Calu3 (cell line): ENCODE measurements at places on chromosomes 7 and 10. TPM values are rescaled to one million over a fixed set of nuclear protein-coding genes. Genes with fewer than 3 reads are reported as not detected.

Gene AGBL3
- total RNA-seq, result 5.4 and 6.3 TPM in 2 replicates

- no peak for DNase-seq
Measured at GRCh38 chr7:134651991-134652390, 5.3 kb downstream of the BPGM start.

GRCh38 chr7:18770822-18771221 lies 275.3 kb downstream of the HDAC9 start:
- DNase-seq, result no peak

DNA sequence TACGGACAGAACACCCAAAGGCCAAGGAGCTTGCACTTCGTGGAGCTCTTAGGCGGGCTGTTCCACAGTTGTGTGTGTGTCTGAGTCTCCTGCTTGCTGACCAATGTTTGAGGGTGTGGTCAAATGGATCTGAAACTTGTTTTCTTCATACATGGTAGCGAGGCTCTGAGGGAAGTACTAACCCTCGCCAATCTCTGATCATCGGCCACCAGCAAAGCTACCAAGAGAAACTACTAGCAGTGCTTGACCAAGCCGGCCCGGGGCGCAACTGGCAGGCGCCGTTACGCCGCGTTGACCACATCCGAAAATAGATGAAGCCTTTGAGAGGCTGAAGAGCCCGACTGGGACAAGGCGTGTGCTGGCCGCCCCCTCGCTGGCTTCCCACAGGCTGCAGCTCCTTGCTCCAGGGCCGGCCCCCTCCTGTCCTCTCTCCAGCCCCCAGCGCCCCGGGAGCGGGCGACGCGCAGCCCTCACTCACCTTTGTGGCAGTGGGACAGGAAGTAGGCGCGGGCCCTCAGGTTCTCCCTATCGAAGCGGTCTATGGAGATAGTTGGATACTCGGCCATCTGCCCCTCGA lies 384 bp downstream of the DCLRE1C start:
- peak; percentile 60 for DNase-seq

DNA sequence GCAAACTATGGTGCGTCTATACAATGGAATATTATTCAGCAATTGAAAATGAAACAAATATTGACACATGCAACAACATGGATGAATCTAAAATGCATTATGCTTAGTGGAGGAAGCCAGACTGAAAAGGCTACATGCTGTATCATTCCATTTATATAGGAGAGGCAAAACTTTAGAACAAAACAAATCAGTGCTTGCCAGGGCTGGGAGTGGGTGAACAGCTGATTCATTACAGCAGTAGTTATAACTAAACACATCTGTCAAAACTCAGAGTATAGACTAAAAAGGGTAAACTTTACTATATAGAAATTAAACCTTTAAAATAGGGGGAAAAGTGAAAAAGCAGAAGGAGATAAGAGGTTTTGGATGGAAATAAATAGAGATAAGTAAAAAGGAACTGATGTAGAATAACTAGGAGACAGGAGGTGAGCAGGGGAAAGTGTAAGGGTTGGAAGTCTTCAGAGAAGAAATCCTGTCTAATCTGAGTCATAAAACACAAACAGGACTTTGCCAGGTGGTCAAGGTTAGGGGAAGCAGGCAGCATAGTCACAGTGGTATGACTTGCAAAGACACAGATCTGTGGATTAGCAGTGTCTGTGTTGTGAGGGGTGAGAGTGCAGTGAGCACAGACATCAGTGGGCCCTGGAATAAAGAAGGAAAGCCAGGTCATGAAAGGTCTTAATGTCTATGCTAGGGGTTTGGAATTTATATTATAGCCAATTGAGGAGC lies 349.8 kb downstream of the PHTF2 start:
- no peak for DNase-seq

DNA sequence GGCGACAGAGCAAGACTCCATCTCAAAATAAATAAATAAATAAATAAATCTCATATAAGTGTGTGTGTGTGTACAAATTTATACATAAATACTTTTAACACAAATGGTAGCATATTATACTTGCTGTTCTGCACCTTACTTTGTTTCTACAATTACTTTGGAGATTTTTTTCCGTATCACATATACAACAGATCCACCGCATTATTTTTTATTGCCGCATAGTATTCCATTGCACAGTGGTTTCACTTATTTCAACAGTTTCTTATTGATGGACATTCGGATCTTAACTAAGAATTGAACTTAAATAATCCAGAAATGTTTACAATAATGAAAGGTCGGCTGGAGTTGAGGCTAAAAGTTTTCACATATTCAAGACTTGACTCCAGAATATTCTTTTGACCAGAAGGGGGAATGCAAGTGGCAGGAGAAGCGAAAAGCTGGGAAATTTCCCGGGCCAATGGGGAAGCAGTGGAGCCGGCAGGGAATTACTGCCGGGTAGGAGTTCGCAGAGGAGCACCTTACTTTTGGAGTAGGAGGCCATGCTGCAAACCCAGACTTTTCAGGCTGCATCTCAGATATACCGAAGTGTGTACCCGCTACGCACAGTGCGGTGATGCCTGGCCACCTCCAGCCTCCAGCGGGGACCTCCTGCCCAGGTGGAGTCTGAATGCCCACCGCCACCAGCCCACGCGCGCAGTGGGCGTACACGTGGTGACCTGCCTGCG lies 415 bp upstream of the CNNM1 start:
- no peak for DNase-seq

GRCh38 chr10:7520507-7521485 lies 110.0 kb upstream of the SFMBT2 start:
- DNase-seq, result no peak

GRCh38 chr10:128780156-128780761 lies 654.0 kb upstream of the MKI67 start:
- DNase-seq, result no peak

- peak; percentile 81 for DNase-seq
Measured at GRCh38 chr7:46220066-46220630, 299.1 kb upstream of the IGFBP3 start.

- peak; percentile 96 for DNase-seq
Measured at GRCh38 chr10:44801383-44802327, 109.5 kb upstream of the TMEM72 start.

GRCh38 chr7:155610633-155611193 lies 33.7 kb upstream of the RBM33 start:
- no peak for DNase-seq

DNA sequence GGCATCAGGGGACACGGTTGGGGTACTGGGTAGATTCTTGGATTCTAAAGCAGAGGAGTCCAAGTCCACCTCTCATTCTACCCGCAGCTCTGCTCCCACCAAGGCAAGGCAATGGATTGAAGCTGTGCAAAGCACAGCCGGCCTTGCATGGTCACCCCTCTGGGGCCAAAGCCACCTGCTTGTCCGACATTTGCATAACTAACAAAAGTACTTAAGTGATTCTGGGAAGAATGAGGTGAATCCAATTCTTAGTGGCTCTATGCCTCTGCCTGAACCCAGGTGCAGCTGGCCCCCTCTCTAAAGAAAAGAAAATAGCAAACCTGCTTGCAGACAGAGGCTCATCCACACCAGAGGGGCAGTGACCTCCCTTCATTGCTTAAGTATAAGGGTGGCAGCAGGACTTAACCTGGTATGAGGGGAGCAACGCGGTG lies 10.7 kb upstream of the COBL start:
- DNase-seq, result no peak

GRCh38 chr10:122422266-122422989 lies 32.0 kb upstream of the ARMS2 start:
- DNase-seq, result no peak
